ENCODE measurements at places on chromosomes 7 and 10. TPM values are rescaled to one million over a fixed set of nuclear protein-coding genes. Genes with fewer than 3 reads are reported as not detected.
A peak's percentile ranks its signal among the peaks of the same experiment; 100 is the strongest.

DNA sequence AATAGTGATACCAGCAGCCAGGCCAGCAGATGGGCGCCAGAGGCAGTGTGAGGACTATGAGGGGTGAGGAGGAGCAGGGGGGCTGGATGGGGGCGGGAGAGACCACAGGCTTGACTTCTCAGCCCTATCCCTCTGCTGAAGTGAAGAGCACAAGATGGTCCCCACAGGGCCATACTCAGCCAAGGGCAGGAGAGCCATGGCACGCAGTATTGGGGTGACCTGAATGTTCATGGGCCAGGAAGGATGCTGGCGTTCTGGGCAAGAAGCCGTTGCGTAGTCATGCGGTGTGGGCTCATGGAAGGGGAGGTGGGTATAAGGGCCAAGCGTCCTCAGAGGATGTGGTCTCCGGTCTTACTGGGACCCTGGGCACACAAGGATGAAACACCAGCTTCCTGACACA lies 146.3 kb downstream of the PRKAG2 start:
- no peak for DNase-seq

GRCh38 chr7:56026538-56026937 lies 24.7 kb downstream of the PSPH start:
- DNase-seq, result peak; percentile 30

- DNase-seq, result no peak
Observed at GRCh38 chr7:128053023-128053422, 21.8 kb upstream of the LRRC4 start.

GRCh38 chr7:27173511-27173955 lies 587 bp downstream of the HOXA10 start:
- no peak for DNase-seq

The OR6V1 gene
- total RNA-seq, result 1.7 TPM

The CRYGN gene
- not detected for total RNA-seq

The AKR1C4 gene
- not detected for total RNA-seq

The FBXL13 gene
- total RNA-seq, result 5.3 TPM

The GLRX3 gene
- 62.4 TPM for total RNA-seq

DNA sequence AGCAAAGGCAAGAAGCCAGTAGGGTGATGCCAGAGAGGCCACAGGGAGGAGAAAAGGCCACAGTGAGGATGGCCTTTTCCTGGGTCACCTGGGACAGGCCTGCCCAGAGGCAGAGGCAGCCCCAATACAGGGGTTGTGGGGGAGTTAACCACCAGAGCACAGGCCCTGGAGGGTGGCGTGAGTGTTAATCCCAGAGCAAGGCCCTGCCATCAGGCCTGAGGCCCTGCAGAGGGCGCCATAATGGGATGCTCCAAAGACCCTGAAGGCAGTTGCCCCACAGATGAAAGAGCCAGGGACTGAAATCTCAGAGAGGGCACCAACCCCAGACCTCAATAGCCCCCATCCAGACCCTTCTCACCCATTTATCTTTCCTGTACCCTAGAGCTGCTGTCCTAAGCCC lies 23.9 kb downstream of the SLC13A4 start:
- DNase-seq, result no peak

All from umbilical cord (tissue), 2 donors.